ENCODE measurements at places on chromosomes 5 and 9.

GRCh38 chr9:90365666-90366065 is 277.0 kb downstream of the DIRAS2 start:
- DNase-seq: no peak

- DNase-seq: no peak
These were observed 344.1 kb upstream of the WWC1 start for GRCh38 chr5:167947306-167947705.

DNA sequence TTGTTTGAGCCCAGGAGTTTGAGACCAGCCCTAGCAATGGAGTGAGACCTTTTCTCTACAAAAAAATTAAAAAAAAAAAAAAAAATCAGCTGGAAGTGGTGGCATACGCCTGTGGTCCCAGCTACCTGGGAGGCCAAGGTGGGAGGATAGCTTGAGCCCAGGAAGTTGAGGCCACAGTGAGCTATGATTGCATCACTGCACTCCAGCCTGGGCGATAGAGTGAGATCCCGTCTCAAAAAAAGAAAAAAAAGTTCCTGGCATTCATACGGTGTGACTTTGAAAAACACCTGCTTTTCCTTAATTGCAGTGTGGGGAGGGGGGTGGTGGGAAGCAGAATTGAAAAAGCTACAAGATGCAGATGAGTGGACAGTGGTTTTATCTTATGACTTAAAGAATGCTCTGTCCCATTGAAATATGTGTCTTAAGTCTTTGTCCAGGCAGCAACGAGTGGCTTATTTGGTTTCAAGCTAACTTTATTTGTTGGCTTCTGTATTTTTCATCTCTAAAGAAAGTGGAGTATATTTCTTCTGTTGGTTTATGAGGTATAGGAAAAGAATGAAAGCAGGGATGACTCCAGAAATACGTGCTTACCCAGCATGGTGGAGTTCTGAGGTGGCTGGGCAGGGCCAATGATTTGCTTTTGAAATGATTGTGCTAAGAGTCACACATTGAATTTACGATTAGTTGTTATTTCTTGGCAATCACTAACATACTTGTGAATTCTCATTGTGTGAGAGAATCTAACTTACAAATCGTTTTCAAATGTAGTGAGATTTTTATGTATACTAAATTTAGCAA is 27.8 kb downstream of the ROPN1L start:
- DNase-seq: no peak

- DNase-seq: peak; percentile 78
These were observed 118.8 kb upstream of the RPS23 start for GRCh38 chr5:82396871-82397514.

DNA sequence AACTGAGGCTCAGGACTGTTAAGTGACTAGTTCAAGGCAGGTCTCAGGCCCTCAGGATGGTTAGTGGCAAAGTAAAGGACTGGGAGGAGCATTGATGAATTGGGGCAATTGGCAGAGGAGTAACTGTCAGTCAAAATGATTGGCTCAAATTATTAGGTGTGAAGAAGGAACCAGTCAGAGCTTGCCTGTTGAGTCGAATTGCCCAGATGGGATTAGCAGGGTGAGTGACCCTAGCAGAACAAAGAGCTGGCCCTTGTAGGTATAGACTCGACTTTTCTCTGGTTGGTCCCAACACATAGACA is 2.6 kb upstream of the NSD1 start:
- DNase-seq: no peak

DNA sequence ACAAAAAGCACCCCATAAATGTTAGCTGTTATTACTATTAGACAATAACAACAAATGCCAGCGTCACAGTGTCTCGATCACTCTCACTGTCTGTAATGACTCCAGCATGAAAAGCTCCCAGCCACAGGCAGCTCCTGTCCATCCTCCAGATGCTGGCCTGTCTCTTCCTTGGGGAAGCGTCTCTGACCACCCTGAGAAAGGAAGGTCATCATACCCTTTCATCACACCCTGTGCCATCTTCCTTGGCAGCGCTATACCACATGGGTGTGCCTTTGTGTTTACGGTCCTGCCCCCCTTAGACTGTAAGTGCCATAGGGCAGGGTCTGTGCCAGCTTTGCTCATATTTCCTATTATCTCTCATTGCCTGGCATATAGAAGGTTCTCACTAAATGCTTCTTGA is 90.6 kb downstream of the PRRT1B start:
- no peak for DNase-seq

Measured in adrenal gland (tissue), 19 donors.